Foreskin keratinocyte (primary cell): ENCODE measurements at places on chromosomes 6 and 20. TPM values are rescaled to one million over a fixed set of nuclear protein-coding genes. Genes with fewer than 3 reads are reported as not detected.

GRCh38 chr6:138652824-138653223 is 120.7 kb upstream of the CCDC28A start:
- DNase-seq, result no peak

Gene NOL4L
- 1.5 and 1.7 TPM in 2 replicates for total RNA-seq

- no peak for DNase-seq
These were observed 5.8 kb upstream of the KCNG1 start for GRCh38 chr20:51028616-51029212.

- no peak for DNase-seq
These were observed 177.1 kb downstream of the ALDH8A1 start for GRCh38 chr6:134772671-134773360.

- DNase-seq, result no peak
These were observed 9.4 kb upstream of the COL20A1 start for GRCh38 chr20:63283397-63284082.

Gene OLIG3
- total RNA-seq, result not detected in 2 replicates

- DNase-seq, result peak; percentile 90
These were observed 577 bp upstream of the LRRC1 start for GRCh38 chr6:53794137-53794719.

DNA sequence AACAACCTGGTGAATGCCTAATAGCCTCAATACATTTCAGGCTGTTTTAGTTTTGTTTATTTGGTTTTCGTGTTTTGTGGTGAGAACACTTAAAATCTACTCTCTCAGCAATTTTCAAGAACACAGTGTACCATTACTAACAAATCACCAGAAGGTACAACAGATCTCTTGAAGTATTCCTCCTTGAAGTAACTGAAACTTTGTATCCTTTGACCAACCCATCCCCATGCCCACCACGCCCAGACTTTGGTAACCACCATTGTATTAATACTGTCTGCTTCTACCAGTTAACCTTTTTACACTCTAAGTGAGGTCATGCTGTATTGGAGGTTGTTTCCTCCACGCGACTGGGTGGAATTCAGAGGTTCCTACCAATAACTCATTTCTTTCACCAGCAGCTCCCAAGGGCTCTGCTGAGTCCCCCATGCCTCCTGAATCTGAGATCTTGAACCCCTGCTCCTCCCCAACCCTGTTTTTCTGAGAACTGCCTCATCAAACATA is 5.7 kb upstream of the TRIM40 start:
- DNase-seq, result no peak

DNA sequence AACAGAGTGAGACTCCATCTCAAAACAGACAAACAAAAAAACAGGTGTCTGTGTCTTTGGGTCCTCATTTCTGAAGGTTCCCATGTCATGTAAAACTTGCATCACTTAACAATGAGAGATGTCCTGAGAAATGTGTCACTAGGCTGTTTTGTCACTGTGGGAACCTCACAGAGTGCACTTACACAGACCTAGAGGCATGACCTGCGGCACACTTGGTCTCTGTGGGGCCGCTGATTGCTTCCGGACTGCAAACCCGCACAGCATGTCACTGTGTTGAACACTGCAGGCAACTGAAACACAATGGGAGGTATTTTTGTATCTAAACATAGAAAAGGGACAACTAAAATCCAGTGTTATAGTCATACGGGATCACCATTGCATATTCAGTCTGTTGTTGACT is 42.3 kb upstream of the TMEM181 start:
- DNase-seq, result no peak

DNA sequence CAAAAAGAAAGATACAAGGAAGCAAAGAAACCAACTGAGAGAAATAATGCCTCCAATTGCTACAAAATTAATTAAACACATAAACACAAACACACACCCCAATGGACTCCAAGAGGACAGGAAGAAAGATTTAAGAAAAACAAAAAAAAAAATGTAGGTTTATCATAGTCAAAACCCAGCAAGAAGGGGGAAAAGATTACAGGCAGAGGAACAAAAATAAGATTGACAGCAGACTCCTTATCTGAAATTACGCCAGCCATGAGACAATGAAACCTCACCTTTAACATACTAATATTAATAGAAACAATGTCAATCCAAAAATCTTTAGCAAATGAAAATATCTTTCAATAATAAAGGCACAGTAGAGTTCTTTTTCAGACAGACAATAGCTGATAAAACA is 155.8 kb downstream of the RNGTT start:
- no peak for DNase-seq

DNA sequence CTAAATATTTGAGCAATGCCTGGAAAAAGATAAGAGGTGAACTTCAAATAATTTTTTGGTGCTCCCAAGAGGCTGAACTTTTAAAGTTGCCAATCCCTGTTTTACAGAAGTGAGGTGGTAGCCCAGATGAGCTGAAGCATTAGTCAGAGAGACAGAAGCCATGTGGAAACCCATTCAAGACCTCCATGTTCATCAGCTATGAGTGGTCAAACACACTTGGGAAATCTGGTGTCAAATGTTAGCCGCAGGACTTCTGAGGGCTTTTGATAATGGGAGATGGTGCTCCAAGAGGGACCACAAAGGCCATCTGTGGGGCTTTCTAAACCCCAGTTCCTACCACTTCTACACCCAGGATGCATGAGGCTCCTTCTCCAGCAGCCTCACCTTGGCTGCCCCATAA is 77.5 kb upstream of the MRPS10 start:
- DNase-seq, result no peak

DNA sequence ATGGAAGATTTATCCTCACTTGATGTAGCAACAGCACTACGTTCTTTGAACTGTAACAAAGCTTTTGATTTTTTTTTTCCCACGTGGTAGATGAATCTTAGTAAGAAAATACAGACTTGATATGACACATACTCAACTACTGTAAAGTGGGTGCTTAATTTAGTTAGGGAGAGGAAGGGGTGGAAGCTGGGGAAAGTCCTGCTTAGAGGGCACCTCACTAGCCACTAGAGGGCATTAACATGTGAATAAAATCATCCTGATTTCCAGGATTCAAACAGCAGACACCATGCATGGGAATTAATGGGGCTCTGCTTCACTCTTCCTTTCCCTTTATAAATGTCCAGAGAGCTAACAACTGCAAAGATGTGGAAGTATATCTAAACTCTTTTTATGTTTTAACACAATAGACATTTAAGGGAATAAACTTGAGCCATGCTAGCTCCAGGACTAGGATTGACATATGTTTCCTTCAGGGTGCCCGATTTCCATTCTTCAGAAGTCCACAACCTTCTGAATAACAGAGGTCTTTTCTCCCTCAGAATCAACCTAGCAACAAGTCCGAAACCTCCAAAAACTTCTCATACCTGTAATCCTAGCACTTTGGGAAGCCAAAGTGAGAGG is 250.1 kb downstream of the ATXN1 start:
- no peak for DNase-seq
